ENCODE measurements at places on chromosomes 11 and 22.

DNA sequence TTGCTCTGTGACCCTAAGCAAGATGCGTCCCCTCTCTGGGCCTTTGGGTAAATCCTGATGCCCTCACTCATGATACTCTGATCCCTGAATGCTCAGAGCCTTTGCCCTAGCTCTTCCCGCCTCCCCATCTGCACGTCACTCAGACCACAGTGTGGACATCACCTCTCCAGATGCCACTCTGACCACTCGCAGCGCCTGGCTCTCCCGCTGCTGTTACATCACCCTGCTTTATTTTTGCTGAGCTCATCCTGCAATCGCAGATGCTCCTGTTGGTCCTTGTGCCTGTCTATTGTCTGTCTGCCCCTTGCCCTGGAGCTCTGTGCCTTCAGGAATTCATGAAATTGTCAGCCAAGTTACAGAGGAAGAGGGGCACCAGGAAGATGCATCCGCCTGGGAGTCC lies 5.5 kb downstream of the OSM start:
- no peak for DNase-seq

- DNase-seq, result no peak
These were observed 21.4 kb downstream of the KCNQ1OT1 start for GRCh38 chr11:2678396-2678795.

DNA sequence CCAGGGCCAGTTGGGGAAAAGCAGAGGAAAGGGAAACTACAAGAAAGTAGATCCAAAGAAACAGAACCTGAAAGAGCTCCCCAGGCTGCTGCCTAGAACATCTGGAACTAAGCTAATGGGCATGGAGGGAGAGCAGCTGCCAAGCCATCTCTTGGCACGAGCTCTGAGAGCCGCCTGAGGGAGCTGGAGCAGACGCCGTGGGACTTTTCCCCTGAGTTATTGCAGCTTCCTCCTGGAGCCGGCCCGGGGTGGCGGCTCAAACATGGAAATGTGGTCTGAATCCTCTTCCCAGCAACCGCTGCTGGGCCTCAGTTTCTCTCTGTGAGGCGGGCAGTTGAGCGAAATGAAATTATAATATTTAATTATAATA lies 41.8 kb downstream of the LIF start:
- no peak for DNase-seq

- no peak for DNase-seq
These were observed 92.7 kb downstream of the SGSM3 start for GRCh38 chr22:40463017-40463631.

DNA sequence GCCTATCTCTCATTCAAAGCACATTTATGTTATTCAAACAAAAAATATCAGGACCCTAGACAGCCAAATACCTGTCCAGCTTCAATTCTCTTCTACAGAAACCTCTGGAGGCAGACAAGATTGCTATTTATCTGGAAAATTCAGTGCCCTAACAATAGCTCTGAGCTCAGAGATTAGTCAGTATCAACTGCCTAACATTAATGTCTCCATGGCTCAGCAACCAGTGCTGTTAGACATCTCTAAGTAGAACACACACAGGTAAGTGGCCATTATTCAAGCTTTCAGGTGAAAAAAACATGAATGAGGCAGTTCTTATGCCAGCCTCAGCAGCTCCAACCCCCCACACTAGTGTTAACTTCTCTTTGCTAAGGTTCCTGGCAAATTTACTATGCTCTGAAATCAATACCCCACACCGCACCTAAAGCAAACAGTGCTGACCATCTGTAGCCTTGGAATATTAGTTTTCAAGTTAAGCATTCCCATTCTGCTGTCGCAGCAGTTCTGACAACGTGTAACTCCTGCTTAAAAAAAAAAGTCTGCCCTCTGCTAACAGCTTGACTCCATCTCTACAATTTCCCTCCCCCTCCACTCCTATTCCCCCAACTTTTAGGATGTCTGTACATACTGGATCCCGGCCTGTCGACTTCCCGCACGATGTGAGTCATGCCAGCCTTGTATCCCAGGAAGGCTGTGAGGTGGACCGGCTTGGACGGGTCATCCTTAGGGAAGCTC lies 1.5 kb downstream of the RPL3 start:
- no peak for DNase-seq

DNA sequence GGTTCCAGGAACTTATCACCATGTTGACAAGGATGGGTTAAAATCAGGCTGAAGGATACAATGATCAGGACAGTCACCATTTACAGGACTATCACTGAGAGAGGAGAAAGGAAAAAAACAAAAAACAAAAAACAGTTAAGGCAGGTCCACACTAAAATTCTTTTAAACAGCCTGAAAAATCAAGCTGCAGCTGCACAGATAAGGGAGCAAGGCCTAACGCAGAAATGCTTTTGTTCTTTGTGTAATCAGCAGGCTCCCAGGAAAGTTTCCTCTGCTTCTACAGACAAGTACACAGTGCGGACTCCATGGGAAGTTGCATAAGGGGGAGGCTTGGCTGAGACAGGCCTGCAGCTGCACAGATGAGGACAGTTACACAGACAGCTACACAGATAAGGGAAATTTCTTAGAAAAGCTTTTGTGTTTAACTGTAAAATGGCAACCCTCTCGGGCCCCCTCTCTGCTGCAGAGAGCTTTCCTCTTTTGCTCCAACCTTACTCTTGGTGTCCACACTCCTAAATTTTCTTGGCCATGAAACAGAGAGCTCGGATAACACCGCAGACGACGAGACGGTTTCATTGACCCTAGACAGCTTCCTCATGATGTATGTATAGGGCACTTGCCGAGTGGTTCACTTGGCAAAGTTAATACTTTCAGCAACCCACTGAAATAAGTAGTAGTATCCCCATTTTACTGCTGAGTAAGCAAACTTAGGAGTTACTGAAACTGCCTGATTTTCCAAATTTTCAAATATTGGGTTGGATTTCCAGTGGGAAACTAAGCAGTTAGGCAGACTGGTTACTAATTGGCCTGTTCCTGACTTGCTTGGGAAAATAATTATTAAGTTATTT lies 45.5 kb downstream of the PIWIL3 start:
- no peak for DNase-seq

GRCh38 chr22:19719050-19719482 lies 4.3 kb upstream of the GP1BB start:
- no peak for DNase-seq

DNA sequence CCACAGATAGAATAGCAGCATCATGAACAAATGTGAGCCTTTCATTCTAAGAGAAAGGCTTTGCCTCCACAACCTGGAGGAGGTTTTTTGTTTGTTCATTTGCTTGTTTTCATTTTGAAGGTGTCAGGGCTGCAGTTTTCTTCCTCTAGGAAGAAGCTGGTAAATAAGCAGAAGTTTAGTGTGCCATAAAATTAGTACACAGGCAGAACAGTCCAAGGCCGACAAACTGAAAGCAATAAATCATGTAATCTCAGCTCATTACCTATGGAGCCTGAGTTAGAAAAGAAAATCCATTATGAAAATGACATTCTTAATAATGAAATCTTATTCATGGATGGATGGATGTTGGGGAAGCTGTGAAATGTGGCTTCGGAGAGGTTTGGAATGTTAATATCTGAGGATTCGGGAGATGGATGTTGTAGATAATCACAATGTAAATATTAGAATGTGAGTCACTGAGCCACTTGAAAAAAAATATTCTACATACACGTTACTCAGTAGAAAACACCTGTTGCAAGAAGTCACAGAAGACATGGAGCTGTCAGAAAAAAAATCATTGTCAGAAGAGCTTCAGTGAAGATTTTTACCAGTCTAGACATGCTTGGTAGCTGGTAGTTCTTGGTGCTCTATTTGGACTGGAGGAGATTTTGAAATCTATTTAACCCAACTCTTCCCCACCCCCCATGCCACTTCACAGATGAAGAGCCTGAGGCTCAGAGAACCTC lies 15.0 kb upstream of the ZDHHC13 start:
- peak; percentile 64 for DNase-seq

DNA sequence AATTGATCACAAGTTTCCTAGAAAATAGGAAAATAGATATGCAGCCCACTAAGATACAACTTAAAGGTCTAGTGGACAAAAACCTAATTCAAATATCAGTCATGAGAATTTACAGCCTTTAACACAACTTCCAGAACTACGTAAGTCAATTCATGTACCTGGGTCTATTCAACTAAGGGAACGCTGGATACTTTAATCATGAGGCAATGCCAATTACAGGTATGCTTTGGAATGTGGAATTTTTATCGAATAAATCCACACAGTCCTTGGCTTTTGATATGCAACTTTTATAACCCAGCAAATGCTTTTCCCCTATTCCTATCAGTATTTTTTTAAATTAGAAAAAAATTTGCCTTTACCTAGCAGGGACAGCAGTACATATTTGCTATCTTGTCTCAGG lies 289.5 kb upstream of the FAT3 start:
- no peak for DNase-seq

- DNase-seq, result no peak
These were observed 185.3 kb upstream of the ISX start for GRCh38 chr22:34880662-34881061.

DNA sequence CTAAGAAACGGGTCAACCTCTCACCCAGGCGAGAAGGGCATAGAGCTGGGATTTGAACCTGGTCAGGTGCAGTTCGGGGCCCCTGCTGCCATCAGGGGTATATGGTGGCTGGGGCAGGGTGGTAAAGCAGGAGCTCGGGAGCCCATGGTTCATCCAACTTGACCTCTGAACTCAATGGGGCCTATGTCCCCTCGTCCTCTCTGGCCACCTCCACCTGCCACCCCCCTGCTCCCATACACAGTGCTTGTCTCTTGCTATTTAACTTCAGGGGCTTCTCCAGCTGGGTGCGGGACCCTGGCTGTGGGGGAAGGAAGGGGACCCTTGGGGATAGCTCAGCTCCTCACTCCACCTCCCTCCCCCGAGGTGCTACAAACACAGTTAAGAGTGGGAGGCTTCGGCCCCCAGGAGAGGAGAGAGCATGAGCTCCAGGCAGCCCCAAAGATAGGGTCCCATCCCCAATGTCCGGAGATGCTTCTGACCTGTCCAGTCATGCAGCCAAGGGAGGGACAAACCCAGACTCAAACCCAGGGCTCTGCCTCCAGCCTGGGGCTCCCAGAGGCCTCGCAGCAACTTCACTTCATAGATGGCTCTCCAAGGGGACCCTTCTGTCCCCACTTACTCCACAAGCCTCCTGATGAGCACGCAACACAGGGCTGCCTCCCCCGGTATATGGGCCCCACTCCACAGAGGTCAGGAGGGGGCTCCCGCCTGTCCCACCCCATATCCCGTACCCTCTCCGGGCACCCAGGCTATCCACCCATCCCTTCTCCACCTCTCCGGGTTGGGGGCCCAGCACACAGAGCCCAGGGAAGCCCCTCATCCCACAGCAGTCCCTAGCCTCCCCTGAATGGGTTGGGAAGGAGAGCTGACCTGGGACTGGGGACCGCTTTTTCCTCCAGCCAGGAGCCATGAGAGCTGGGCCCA lies 712 bp downstream of the IL2RB start:
- no peak for DNase-seq

DNA sequence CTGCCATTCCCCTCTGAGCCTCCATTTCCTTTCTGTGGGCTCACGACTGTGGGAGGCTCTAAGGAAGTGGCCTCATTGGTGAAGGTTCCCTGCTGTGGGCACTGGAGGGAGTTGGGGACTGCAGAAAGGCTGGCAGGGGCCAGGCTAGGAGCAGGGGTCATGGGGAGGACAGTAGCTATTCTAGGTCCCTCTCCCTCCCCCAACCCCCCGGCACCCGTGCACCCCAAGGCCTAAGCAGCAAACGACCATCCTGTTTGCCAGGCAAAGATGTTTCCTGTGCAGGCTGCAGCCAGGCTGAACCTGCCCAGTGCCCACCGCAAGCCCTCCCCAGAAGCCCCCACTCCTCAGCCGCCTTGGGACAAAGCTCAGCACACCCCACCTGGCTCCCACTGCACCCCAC lies 189.4 kb downstream of the MN1 start:
- no peak for DNase-seq

GRCh38 chr22:33720166-33720878 lies 200.0 kb downstream of the LARGE1 start:
- no peak for DNase-seq

DNA sequence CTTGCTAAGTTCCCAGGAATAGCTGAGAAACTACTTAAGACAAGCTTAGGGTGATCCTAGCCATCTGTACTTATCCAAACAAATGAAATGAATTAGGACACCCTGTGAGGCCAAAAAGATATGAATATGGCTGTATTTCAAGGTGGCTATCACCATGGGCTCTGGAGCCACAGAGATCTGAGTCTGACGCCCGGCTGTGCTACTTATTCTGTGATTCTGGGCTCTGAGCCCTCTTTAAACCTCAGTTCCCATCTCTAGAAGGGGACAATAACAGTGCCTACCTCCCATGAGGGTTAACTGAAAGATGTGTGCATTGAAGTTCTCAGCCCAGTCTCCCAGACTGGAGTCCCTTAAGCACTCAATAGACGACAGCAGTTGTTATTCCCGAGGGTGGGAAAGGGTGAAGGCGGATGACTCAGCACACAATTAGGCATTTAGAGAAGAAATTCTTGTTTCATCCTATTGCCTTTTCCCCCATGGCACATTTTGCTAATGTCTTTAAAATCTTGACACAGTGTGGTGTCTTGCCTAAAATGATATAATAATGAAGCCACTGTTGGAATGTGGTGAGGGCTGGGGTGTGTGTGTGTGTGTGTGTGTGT lies 132.5 kb downstream of the ADAMTS15 start:
- peak; percentile 54 for DNase-seq

DNA sequence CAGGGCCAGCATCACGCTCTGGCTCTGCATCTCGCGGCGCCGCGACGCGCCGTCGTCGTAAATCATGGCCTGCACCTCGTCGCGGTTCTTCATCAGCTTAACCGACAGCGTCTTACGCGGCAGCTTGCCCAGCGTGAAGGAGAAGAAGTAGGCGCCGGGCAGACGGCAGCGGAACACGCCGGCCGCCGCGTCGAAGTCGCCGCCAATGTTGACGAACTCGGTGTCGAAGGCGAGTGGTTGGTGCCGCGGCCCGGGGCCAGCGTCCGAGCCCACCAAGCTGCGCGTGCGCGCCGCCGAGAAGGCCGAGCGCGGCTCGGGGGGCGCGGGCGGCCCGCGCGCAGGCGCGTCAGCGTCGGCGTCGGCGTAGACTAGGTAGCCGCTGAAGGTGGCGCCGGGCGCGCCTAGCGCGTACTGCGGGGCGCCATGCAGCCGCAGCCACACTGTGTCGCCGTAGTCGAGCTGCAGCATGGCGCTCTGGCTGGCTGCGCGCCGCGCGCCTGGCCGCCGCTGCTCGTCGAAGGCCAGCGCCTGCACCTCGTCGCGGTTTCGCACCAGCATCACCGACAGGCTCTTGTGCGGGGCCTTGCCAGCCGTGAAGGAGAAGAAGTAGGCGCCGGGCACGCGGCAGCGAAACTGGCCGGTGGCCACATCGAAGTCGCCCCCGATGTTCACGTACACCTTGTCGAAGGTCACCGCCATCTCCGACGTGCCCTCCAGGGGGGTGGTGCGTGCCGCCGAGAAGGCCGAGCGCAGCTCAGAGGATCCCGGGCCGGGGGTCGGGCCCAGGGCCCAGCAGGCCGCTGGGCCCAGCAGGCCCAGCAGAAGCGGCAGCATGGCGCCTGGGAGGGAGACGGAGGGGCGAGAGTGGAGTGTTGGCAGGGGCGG lies 3.7 kb downstream of the FAM180B start:
- DNase-seq, result no peak

- DNase-seq, result no peak
These were observed 22.4 kb downstream of the C22orf23 start for GRCh38 chr22:37930952-37931440.

All from RWPE1 (cell line).